Stimulated activated naive CD4-positive, alpha-beta T cell treated with Interleukin-2 at 50 U/mL for 16 hours (primary cell): ENCODE measurements at places on chromosomes 13 and 19.

DNA sequence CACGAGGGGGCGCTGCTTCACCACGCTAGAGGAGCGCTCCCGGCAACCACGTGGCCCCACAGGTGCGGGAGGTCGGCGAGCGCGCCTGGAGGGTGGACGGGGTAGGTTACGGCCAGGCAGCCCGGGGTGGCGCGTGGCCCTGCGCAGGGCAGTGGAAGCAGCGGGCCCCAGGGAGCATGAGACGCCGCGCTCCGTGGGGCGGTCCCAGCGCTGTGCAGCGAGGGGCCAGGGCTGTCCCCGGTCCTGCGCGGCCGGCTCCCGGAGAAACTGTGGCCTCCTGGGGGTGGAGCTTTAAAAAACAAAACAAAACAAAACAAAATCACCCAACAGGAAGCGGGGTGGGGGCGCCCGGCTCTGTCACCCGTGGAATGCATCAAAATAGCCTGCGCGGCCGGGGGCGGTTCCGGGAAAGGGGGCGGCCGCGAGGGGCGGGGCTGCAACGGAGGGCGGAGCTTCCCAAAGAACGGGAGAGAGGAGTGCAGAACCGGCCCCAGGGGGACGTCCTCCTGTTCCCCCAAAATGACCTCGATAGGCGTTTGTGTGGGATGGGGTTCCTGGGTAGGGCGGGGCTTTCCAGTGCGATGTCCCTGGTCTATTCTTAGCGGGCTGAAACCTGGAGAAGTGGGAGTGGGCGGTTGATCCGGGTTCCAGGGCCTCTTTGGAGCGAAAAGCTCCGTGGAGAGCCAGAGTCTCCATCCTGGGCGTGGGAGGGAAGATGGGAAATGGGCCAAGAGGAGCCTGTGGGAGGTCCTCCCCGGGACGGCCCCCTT lies 27.3 kb downstream of the NUMBL start:
- DNase-seq: peak; percentile 91

- no peak for DNase-seq
Measured at GRCh38 chr13:35164324-35164932, 222.4 kb downstream of the NBEA start.

DNA sequence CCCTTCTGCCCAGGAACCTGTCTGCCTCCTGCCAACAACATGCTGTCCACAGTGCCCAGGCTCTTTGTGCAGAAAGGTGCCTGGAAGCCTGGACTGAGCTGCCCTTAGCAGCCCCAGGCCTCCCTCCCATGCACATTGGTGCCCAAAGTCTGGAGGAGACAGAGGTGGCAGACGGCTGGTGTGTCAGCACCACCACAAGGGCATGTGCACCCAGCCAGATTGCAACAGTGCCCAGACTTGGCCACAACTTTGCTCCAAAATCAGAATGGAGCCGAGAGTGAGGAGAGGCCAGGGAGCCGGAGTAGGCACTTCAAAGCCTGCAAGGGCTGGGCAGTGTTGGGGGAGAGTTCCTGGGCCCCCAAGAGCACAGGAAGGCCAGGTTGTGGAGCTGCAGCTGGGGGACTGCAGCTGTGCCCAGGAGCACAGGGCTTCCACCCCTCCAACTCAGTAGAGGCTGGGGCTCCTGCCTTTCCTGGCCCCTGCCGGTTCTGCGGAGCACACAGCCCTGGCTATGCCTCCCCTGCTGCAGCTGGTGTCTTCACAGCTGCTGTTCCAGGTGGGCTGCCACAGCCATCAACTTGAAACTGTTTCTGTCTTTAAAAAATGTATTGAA lies 1255.8 kb downstream of the SLITRK5 start:
- no peak for DNase-seq

GRCh38 chr19:6023936-6024335 lies 46.0 kb upstream of the RANBP3 start:
- DNase-seq: no peak

- no peak for DNase-seq
Measured at GRCh38 chr13:20264271-20265018, 32.3 kb upstream of the GJB6 start.

DNA sequence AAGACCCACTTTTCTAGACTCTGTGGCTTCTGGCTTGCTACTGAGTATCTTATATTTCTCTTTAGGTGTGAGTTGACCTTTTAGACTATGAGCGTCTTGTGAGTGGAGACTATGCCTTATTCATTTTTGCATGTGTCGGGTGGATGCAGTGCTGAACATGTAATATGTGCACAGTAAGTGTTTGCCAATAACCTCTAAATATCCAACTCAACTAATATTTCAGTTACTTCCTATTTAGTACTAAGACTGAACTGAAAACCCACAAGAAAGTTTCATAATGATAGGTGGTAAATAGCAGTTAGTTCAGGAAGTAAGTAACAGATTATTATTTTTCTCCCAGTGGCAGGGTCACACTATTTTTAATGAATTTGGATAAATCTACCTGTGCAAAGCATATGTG lies 269.3 kb downstream of the KCNRG start:
- no peak for DNase-seq

GRCh38 chr13:30486230-30487074 lies 20.7 kb upstream of the HMGB1 start:
- DNase-seq: no peak

DNA sequence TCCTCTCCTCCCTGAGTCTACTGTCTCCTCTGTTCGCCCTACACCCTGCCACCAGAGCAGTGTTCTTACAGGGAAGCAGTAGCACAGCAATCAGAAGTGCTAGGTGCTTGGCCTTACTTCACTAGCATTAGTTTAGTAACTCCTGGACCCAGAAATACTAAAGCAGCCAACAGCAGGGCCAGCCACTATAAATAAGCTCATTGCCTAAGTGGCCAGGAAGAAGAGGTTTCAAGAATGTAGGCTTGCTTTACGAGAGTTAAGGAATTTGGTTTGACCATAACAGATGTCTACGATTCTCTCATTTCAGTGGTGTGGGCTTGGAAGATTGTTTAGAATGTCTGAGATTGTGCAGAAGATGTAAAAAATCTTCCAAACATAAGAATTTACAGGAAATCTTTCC lies 103.3 kb downstream of the ZAR1L start:
- no peak for DNase-seq
